ENCODE measurements at places on chromosomes 4 and X.

GRCh38 chr4:103060453-103061148 lies 16.0 kb downstream of the SLC9B2 start:
- no peak for DNase-seq

- DNase-seq = no peak
Measured at GRCh38 chr4:88240297-88240714, 44.1 kb downstream of the PPM1K start.

DNA sequence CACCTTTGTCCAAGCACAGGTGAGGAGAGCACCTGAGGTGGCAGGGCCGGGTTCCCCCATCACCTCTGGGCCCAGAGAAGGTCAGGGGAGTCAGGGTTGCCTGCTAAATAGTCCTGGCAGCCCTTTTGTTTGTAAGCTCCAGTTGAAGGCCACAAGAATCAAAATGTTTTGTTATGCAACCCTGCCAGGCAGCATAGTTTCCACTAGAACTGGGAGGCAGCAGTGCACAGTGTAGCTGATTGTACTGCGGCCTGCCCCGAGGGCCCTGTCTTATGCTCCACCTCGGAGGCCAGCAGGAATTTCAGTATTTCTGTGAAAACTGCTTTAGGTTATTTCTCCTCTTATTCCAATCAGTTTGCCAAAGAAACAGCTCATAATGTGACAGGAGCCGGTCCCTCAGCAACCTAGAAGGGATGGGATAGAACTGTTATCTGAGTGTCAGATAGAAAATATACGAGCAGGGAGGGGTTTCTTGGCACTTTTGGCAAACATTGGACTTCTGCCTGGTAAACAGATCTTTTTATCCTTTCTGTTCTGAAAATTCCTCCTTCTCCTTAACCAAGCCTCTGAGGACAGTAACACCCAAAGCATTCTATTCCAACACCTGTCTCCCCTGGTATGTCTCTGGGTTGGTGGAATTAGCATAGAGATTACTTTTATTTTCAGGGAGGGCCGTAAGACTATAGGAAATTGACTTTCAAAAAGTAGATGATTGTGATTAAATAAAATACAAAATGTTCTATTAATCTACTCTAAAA lies 93.6 kb downstream of the LNX1 start:
- peak; percentile 41 for DNase-seq

- DNase-seq = no peak
Measured at GRCh38 chr4:30182786-30183185, 537.4 kb upstream of the PCDH7 start.

DNA sequence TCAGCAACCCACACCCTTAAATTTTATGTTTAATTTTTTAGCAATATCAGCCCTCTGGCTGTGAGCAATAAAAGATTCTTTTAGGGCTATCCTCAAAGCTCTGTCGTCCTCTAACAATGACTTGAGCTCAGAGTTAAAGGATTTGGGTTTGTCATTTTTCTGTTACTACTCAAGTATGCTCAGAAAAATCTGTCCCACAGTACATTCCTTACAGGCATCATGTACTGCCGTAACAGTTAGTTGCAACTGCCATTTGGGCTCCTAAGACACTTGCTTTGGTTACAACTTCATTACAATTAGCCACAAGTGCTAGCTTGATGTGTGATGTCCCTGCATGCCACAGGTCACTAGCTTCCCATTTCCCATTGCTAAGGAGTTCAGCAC lies 33.2 kb downstream of the COQ2 start:
- peak; percentile 68 for DNase-seq

DNA sequence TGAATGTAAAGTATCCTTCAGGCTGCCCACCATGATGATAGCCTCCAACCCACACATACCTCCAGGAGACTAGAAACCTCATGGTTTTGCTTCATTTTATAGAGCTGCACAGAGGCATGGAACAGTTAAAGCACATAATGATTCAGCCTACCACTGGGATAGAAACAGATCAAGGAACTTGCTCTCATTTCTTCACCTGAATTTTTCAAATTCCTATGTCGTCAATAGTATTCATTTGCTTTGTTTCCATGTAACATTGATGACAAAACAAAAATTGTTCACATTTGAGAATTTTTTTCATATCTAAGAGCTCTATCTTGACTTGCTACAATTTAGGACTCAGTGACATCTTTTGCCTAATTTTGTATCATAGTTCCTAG lies 51.5 kb upstream of the ATOH1 start:
- DNase-seq = no peak

- no peak for DNase-seq
Measured at GRCh38 chrX:19639813-19640462, 124.6 kb upstream of the MAP3K15 start.

- DNase-seq = no peak
Measured at GRCh38 chr4:164755432-164755831, 1.5 kb downstream of the SMIM31 start.

DNA sequence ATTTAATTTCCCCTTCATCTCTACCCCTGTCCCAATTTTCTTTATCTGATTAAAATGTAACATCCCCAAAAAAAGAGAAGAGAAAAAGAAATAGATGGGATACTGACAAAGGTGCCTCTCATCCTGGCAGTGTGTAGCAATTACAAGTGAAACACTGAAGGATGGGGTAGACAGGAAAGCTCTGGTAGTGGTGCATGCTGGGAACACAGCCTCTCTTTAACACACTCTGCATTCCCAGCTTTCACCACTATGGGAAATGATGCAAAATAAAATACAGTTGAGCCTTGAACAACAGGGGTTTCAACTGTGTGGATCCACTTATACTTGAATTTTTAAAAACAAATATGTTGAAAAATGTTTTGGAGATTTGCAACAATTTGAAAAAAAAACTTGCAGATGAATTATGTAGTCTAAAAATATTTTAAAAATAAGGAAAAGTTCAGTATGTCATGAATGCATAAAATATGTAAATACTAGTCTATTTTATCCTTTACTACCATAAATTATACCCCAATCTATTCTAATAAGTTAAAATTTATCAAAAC lies 239.2 kb upstream of the DDX53 start:
- no peak for DNase-seq

- DNase-seq = peak; percentile 55
Measured at GRCh38 chrX:95056901-95057300, 1382.9 kb downstream of the FAM133A start.

GRCh38 chrX:17359500-17359899 lies 15.5 kb upstream of the NHS start:
- DNase-seq = no peak

GRCh38 chr4:7322166-7322991 lies 112.4 kb downstream of the PSAPL1 start:
- no peak for DNase-seq

DNA sequence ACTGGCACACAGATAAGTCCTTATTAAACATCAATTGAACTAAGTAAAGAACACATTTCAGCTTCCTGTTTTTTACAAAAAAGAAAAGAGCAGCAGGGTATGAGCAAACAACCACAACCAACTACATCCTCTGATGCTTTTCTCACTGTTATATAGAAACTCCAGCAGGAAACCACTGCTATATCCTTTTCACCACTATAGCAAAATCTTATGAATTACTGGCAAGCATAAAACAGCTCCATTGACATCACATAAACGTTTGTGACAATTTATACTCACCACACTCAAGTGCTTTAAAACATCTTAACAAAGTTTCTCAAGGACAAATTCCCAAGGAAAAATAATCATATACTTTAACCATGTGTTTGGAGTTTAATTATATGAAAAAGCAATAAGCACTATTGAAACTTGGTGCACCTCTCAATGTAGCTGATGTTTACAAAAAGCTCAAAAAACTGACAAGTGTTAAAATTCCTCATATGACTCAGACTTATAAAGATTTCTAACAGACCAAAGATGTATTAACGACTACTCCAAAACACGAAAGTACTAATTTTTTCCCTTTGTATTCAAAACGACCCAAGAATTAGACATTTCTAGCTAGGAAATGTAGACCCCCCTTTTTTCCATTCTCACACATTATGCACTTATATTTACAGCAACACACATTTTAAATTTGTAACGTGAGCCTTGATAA lies 12.9 kb downstream of the GPRIN3 start:
- no peak for DNase-seq

GRCh38 chr4:187362937-187363857 lies 632.4 kb upstream of the ZFP42 start:
- DNase-seq = no peak

GRCh38 chr4:66956426-66956825 lies 588.9 kb downstream of the CENPC start:
- DNase-seq = no peak

DNA sequence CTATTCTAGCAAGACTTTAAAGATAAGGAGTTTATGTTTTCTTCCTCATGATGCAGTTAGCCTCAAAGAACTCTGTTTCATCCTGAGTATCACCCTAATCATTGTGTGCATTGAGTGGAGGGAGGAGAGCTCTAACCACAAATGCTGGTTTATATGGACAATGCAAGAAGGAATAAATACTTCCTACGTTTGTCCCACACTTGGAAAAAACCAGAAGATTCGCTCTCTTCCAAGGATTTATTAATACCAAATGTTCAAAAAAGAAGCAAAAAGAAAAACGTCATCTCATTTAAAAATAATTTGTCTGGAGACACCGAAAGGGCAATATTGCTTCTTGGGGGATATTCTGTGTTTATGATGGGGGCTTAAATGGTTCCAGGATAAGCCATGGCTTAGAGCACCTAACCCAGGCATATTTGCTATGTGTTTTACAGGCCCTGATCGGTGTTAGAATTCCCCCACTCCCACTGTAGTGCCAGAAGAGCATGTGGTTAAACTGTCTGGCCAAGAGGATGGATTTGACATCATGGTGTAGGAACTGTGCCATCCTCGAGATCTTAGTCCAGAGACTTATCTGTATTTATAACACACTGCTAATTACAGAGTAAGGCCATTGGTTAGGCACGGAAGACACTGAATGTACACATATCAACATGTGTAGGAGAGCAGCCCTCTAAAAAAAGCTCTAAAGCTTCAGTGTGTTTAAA lies 227.2 kb downstream of the ANK2 start:
- DNase-seq = peak; percentile 25

GRCh38 chr4:87153078-87153870 lies 67.1 kb downstream of the KLHL8 start:
- no peak for DNase-seq

- peak; percentile 49 for DNase-seq
Measured at GRCh38 chrX:11461201-11462001, 168.2 kb downstream of the AMELX start.

DNA sequence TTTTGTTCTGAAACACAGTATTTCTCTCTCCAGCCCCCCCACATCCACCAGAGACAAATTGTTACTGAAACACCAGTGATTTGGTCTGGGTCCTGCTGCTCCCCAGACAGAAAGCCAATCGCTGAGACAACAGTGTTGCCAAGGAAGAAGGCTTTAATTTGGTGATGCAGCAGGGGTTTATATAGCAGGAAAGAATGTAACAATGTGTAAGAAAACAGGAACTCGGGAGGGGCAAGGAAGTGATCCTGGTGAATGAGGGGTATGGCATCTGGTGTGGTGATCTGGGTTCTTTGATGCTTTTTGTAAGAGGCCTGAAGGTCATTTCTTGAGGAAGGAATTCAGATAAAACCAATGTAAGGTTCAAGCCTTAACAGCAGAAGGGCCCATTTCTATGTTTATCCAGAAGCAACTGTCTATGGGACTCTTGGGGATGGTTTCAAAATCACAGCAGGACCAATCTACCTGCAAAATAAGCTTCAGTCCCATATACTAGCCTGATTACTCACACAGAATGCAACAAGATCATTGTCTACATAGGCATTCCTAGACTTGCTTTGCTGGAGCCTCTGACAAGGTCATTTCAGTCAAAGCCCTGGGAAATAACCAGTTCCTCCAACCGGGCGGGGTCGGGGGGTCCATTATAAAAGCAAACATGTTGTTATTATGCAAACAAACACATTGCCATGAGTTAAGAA lies 445.2 kb upstream of the ZFP42 start:
- DNase-seq = peak; percentile 53
